ENCODE measurements at places on chromosomes 7 and 10. TPM values are rescaled to one million over a fixed set of nuclear protein-coding genes. Genes with fewer than 3 reads are reported as not detected.

Gene EZH2
- 28.9 TPM for total RNA-seq

- DNase-seq = no peak
Measured at GRCh38 chr10:4485636-4486035, 340.4 kb upstream of the AKR1E2 start.

GRCh38 chr10:49761789-49762565, at the start of gene OGDHL:
TSS of gene OGDHL (minus strand) at chr10:49762323. CDS start at chr10:49758592, 3,731 bp downstream.
- peak; percentile 43 for DNase-seq

GRCh38 chr10:87862679-87863052, 667 bp downstream of the KLLN start:
- DNase-seq = no peak

- no peak for DNase-seq
Measured at GRCh38 chr7:12094365-12094921, 116.7 kb upstream of the TMEM106B start.

GRCh38 chr10:93746844-93747284, 10.9 kb upstream of the LGI1 start:
- no peak for DNase-seq

DNA sequence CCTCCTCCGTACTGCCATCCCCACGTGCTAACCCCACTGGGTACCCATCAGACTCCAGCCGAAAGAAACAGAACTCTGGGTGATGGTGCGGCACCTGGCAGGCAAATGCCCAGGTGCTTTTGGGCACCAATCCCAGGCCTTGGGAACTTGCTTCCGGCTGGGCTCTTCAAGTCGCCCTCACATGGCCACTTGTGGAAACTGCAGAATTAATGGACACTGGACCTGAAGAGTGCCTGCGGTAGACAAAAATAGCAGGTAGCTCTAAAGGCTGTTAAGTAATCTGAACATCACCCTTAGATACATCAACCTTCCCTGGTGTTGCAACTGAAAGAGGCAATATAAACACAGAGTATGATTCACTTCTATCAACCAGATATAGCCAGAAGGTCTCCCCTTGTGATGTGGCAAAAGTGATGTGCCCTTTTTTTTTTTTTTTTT, 644.4 kb downstream of the GRM8 start:
- DNase-seq = no peak

Gene EPHA1
- total RNA-seq = not detected

DNA sequence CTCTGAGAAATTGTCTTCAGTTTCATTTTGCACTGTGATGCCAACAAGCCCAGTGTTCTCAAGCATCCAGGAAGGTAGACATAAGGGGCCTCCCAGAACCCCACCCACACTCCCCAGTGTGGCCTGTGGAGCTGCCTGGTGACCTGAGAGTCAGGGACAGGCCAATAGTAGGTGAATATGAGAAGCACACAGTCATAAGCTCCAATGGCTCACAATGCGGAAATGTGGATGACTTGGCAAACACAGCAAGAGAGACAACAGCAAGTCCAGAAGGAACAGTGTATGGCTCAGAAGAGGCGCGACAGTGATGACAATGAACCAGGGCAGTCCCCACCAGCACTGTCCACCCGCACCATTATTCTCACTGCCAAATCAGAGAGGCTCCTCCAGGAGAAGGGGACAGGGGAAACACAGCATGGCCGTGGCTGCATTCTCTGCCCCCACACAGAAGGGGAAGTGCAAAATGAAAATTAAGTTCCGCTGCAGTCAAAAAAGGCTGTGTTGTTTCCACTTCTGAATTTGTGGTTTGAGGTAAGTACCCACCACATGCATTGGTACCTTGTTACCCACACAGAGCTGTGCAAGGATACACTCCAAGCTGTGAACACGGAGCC, 419.8 kb downstream of the GRID1 start:
- no peak for DNase-seq

DNA sequence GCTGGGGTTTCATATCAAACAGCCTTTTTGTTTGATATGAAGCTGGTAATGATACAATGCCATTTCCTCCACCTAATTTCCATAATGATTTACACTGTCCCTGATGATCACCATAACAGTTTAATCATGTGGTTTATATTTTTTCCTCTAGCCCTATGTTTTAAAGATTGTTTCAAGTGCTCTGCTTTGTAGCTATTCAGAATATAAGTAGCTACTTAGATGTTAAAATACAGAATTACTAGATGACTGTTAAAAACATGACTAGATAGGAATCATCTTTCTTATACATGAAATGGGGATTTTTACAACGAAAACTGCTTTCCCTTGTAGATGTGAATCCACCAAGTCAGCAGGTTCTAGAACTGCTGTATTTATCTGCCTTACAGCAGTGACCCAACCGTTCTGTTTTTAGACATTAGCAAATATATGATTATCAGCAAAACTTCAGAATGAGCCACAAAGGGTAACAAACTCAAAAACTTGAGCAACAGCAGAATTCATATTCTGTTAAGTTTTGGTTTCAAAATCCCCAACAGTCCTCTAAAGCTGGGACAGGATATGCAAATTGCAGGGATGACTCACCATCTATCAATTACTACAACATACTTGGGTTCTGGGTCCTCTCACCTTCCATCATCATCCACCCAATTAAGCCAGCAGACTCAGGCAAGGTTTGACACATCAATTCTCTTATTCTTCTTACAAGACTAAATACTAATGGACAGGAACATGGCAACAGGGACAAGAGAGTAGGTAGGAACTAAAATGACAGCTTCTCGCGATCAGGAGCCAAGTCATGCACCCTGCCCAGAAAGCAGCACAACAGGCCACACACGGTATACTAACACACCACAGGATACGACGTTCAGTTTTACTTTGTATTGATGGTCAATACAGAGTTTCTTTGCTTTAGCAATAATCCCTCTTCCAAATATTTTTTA, 83.9 kb downstream of the PIP4K2A start:
- DNase-seq = no peak

DNA sequence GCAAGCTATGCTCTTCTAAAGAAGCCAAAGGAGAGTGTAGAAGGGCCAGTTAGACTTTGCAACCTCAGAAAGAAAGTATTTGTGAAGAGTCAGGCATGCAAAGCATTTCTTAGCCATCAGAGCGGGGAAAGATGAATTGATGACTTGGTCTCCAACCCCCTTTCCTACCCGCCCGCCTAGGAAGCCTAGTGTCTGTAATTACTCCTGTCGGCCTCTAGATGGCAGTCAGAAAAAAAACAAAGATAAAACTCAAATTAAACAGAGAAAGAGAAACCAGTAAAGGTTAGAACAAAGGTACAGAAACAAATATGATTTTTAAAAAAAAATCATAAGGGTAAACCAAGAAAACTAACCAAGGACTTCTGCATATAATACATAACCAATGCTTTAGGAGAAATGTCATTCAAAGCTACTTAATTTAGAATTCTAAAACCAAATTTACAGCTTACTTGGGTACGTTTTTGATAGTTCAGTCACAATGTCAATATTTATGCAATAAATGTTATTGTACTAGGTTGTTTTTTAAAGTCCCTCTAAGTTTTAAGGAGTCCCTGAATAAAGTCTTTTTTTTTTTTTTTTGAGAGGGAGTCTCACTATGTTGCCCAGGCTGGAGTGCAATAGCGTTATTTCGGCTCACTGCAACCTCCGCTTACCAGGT, 97.6 kb downstream of the LYZL1 start:
- no peak for DNase-seq

Gene PRPF18
- 39.8 TPM for total RNA-seq

Gene GRID1
- 16.5 TPM for total RNA-seq

DNA sequence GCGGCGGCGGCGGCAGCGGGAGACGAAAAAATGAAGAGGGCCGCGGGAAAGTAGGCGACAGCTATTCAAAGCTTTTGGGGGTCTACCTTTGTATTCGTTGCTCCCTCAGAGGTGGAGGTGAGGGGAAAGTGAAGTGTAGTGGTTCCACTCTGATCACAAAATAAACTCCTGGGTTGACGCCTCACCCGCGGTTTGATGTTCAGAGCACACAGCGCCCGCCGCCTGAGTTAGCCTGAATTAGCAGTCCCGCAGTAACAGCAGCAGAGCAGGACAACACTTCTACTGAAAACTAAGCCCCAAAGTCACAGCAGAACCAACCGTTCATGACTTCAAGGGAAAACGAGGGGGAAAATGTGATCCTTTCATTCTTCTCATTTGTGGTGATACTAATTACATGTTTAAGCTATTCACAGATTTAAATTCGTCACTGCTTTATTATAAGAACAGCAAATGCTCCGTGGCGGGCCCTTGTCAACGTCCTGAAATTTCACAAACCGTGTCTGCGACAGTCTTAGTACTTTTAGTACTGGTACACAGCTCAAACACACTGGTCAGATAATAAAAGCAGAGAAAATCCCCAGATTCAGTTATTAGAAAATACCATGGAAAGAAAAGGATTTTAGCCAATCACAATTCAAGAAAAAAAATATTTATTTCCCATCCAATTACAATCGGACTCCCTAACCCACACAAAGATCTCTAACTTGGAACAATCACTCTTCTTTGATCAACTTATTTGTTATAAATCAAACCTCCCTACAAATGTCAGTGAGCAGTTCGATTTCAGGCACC, 563 bp upstream of the JMJD1C start:
- peak; percentile 33 for DNase-seq

DNA sequence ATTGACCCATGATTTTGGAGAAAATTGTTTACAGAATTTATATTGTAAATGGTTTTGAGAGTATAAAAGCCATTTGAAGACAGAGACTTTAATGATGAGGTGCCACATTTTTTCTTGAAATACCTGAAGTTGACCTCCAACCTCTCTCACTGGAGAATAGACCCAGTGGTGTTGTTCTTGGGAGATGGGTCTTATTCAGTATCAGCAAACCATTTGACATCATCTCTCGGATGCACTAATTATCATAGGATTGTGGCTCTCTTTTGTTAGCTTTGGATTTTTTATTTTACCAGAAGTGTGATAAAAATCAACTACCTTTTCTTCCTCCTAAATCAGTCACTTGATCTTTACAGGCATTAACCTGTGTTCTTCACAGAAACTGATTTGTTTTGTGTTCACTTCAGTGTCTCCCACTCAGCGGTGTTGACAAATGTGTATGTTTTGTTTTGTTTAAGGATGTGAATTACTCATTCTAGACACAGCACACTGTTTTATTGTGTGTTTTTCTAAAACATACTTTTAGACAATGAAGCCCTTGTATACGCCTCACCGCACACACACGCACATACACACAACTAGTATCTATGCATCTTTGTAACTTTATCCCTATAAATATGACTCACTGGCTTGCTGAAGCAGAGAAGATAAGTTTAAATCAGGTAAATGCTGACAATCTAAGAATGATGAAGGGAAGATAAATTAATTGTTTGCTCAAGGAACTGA, 455.6 kb downstream of the INHBA start:
- no peak for DNase-seq

- DNase-seq = no peak
Measured at GRCh38 chr10:125827133-125827532, 3.8 kb downstream of the BCCIP start.

Gene MYO1G
- 0.47 TPM for total RNA-seq

Gene PFKP
- 76.3 TPM for total RNA-seq

GRCh38 chr7:123538189-123538714, 3.9 kb upstream of the IQUB start:
- DNase-seq = no peak

Gene RBP4
- 1.4 TPM for total RNA-seq

DNA sequence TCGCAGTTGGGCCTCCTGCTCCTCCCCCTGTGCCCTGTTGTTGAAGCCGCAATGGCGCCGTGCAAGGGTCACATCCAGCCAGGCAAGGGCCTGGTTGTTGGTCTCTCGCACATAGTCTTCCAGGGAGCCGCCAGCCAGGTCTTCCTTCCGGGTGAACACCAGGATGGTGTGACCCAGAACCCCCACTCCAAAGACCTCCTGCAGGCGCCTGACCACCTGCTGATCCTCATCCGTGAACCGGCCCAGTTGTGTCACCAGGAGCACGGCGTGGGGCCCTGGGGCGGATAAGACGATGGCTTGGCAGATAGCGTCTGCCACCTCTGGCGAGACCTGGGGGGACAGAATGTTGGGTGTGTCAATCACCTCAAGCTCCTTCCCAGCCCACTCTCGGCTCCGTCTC, 4.2 kb downstream of the GIMAP6 start:
- DNase-seq = no peak

DNA sequence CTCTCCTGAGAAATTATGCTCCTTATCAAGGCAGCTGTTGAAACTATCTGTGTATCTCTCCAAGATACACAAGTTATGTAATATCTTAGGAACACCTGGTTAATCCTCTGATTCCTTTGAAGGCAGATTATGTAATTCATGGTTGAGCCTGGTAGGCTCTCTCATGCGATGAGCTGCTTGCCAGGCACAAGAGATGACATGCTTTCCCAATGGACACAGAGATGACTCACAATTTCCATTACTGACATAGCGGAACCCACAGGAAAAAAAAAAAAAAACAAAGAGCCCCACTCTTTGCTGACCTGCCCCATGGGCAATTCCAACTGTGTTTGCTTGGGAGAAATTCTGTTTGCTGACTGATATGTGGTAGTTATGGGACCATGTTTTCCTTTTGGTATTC, 736.4 kb upstream of the PHF14 start:
- no peak for DNase-seq

DNA sequence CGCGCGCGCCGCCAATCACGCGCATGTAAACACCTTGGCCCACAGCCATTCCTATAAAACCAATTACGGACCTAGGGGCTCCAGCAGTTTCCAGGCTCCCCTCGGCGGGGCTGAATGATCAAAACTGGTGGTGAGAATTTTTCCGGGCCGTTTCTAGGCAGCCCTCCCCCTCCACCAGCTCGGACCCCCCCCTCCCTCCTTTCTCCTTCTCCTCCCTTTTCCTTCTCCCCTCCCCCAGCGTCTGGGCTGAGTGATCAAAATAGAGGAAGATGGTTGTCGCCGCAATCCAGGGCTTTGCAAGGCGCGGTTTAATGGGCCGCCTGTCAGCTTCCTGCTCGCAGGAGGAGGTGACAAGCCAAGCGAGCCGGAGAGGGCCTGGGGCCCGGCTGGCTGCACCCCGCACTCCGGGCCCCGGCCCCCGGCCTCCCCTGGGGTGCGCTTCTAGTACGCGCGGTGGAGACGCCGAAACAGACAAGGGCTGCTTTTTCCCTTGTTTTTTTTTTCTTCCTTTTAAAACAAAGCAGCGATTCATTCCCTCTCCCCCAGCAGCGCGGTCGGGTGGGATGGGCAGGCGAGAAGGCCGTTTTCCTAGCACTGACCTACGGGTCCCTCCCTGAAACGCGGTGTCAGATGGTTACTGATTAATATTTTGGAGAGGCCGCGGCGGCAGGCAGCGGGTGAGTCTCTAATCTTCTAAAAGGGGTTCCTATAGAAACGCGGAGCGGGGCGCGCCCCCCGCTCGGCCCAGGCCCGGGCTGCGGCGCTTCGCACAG, 528 bp upstream of the TNRC18 start:
- DNase-seq = peak; percentile 93

DNA sequence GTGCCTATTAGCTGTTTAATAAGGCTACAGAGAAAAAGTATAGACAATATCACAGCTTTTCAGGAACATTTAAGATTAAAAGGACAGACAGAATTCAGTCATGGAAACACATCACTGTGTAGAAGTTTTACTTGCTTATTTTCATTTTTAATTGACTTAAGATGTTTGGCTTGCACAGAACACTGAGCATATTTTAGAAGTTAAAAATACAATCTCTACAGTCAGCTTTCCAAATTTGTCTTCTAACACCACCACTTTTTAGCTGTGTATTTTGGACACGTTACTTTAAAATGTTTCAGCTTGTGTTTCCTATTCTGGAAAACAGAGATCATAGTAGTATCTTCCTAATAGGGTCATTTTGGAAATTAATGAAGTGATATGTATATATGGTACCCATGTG, 11.8 kb downstream of the CFAP69 start:
- DNase-seq = no peak

Data from occipital lobe (tissue), 3 donors.